Memory B cell (primary cell): ENCODE measurements at places on chromosomes 16 and 17.

DNA sequence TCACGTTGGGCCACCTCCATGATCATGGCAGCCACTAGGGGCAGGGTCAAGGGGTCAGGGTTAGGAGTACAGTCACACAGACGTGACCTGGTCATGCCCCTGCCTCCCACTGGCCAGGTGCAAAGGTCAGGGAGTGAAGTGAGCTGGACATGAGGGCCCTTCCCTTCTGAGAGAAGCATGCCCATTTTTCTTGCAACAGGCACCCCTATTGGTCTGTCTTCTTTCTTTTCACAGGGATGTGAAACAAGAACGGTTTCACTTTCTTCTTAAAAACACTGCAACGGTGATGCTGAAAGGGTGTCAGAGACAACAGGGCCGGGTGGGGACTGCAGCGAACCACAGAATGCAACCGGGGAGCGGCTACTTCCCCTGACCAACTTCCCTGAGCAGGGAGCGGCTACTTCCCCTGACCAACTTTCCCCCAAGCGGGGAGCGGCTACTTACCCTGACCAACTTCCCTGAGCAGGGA, 52.1 kb upstream of the DOC2B start:
- no peak for DNase-seq

- peak; percentile 66 for DNase-seq
Measured at GRCh38 chr16:30615358-30616091, 5.3 kb upstream of the ZNF689 start.

DNA sequence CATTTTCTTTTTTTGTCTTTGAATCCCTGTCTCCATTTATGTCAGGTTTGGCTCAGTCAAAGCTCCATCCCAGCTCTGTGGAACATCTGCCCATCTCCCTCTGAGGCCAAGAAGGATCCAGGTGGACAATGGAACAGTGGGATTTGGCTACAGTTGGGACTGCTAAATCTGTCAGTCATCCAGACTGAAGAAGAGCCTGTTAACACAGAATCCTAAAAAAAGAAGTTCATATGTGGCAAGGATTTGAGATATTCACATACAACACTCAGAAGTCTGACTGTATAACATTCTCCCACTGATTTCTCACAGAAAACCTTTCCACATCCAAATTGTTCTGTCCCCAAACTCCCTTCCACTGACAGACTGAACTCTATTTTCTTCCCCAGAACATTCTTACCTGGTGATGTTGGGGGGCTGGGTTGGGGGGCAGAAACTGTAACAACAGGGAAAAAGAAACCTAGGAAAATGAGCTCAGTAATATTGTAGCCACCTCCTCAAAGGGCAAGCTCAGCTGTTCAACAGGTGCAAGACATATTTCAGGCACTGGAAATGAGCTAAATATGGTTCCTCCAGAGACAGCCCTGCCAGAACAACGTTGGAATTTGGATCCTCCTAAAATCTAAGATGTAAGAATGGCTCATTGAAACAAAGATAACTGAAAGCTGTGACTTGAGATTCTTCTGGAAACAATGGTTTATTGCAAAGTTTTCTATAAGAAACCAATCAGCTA, 301.5 kb upstream of the CDH5 start:
- DNase-seq: no peak

GRCh38 chr16:81816351-81816750, 37.3 kb downstream of the PLCG2 start:
- no peak for DNase-seq

DNA sequence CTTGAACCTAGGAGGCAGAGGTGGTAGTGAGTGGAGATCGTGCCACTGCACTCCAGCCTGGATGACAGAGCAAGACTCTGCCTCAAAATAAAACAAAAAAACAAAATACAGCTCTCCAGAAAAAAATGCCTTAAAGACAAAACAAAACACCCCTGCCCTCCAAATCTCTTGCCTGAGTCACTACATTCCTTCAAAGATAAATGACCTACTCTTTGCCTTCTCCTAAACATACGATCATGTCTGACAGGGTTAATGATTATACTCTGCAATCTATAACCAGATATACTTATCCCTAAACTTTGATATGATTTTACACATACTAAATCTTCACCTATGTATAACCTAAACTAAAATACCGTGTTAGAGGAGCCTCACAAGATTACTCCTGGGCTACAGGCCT, 1.4 kb upstream of the SETD6 start:
- DNase-seq: no peak

- no peak for DNase-seq
Measured at GRCh38 chr17:28412099-28412498, 6.1 kb upstream of the SLC46A1 start.

DNA sequence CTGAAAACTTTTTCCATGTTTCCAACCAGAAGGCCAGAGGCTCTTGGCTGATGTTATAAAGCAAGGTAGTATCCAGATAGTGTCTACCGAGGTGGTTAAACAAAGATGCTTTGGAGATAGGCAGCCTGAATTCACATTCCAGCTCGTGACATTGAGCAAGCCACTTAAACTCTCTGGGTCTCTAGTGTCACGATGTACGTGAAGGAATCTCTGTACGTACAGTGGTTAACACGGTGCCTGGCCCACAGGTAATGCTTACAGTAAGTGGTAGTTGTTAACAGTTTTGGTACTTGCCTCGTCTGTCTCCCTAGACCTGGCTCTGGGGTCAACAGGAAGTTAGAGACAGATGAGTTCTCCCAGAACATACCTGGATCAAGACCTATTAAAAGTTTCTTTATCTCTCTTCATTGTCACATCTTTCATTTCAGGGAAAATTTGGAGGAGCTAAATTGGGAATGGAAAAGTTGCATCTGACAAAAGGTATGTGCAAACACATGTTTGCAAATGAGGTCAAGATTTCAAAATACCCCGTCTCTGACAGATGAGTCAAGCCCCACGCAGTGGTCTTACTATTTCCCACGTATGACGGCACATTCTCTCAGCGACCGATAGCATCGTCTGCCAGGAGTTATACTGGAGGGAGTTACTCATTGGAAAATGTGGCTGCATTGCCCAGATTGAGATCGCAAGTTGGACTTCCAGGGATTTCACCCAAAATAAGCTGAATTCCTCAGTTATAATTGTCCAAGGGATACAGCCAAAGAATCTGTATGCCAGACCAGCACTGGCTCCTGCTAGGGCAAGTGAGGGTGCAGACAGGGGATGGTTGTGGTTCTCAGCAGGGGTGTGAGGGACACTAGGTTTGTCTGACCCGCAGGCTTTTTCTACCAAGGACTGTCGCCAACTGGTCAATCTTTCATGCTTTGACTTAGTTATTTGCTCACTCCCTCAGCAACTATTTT, 18.9 kb upstream of the MYH10 start:
- no peak for DNase-seq

GRCh38 chr17:19238167-19238505, 970 bp downstream of the EPN2 start:
- DNase-seq: peak; percentile 5

GRCh38 chr17:56389356-56389755, 204.1 kb upstream of the NOG start:
- DNase-seq: no peak

DNA sequence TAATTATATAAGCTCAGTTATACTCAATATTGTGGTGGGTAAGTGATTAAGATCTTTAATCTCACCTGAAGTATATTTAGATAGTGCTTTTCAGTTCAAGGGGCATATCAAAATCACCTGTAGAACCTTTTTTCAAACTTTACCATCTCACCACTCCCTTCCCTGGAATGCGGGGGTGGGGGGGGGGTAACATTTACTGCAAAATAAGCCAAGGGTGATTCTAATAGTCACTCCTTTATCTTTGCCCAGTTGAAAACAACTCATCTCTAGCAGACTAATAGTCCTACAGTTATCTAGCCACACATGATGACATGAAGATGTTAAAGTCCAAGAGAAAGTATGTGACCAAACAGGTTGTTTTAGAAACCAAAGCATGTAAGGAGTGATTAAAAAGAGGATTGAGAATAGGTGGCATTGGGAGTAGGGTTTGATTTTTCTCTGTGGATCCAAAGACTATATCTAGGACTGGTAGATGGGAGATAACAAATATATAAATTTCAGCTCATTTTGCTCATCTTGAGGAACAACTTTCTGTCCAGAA, 21.5 kb downstream of the LPCAT2 start:
- no peak for DNase-seq

GRCh38 chr17:63987221-63988126, 10.7 kb upstream of the PRR29 start:
- DNase-seq: no peak

- DNase-seq: no peak
Measured at GRCh38 chr16:50244140-50244503, 22.2 kb upstream of the ADCY7 start.

GRCh38 chr17:17416007-17416399, 60.8 kb upstream of the MED9 start:
- no peak for DNase-seq

DNA sequence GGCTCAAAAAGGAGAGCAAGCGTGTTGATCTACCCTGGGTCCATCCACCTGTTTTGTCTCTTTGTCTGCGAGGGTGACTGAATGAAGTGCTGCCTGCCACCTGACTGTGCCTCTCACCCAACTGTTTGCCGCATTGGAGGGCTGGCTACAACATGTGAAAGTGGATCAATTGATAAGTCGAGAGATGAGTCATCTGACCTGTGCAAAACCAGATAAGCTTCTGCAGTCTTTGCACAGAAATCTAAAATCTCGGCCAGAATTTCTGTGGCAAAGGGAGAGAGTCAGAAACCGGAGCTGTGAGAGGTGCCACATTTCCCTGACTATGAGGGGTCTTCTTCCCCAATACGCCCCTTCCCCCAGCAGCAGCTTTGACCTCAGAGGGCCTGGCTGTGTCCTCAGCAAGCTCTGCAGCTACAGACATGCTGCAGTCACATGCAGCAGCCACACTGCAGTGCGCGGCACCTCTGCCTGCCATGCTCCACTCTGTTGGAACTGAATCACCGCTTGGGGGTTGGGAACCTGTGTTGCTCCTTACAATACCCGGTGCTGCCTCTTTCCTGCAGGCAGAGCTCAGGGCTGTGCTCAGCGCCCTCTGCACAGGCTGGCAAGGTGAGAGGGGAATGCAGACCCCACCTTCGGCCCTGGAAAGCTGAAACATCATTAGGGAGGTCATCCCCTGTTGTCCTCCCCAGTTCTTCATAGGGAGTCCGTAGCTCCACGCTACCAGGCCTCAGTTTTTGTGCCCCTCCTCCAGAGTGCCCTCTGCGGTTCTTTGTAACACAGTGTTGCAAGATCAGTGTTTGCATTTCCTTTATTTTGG, 16.2 kb upstream of the HAS3 start:
- DNase-seq: no peak

DNA sequence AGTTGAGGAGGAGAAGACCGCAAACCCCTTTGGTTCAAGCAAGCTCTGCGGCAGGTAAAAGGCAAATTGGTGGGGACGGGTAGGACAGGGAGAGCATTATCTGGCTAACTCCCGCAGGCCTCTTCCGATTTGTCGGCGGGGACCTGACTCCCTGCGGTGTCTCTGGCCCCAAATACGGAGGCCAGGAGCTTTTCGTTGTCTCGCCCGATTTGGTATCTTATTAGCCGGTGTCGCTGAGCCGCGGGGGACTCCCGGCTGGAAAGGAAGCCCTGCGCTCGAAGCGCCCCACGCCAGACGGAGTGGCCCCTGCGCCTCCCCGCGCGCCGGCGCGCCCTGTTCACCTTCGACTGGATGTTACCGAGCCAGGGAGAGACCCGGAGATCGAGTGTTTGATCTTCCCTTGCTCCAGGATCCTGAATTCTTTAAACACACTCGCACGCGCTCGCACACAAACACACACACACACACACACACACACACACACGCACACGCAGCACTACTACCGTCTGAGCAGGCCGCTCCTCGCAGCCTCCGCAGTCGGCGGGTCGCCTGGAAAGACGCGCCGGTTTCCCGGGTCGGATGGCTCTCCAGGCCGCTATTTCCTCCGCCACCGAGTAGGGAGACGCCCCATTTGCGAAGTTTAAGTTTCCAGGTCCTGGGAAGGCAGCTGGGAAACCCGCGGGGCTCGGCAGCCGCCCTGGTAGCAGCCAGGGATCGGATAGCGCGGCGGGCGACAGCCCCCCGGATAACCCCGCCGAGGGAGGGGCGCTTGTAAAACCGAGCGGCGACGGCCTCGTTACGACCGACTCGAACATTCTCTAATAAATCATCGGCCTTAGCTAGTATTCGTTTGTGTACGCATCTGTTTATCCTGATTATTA, 3.3 kb downstream of the PRAC1 start:
- DNase-seq: no peak

- DNase-seq: no peak
Measured at GRCh38 chr16:65500919-65501318, 379.1 kb upstream of the CDH11 start.

GRCh38 chr16:83247767-83248372, 559.9 kb upstream of the HSBP1 start:
- no peak for DNase-seq

- DNase-seq: no peak
Measured at GRCh38 chr17:42674755-42675347, 1.9 kb downstream of the PLEKHH3 start.

- no peak for DNase-seq
Measured at GRCh38 chr17:78805301-78805700, 23.2 kb upstream of the CYTH1 start.

DNA sequence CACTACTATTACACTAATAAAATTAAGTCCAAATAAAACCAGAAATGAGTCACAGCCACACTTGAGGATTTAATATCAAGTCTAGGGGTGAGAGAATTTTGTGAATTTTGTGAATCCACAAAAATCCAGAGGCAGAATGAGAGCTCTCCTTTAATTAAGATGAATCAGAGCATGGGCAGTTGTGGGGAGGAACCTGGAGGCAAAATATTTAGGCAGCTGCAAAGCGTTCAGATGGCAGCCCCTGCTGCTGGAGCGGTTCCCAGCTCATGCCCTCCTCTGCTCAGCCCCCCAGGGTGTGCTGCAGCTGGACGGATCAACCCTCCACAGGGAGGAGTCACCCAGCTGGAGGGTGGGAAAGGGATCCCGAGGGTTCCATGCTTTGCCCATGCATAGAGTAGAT, 43.4 kb upstream of the IRX6 start:
- no peak for DNase-seq

GRCh38 chr17:3813171-3813570, 12.2 kb upstream of the ITGAE start:
- DNase-seq: no peak

DNA sequence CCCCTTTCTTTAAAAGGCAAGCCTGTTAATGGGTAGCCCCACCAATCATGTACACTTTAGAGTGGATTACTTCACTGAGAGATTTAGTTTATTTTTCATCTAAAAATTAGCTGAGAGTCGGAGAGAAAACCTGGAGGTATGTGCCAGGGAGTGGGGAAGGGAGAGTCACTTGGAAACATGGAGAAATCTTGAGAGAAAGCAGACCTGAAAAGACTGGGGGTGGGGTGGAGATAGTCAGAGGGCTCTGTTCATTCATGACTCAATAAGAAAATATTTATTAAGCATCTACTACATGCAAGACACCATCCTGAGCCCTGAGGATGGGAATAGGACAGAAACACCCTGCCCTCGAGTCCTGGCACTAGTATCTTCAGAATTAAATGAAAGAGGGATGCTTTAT, 27.4 kb upstream of the RCVRN start:
- DNase-seq: no peak

- no peak for DNase-seq
Measured at GRCh38 chr17:65401561-65401960, 159.9 kb downstream of the AXIN2 start.

- DNase-seq: no peak
Measured at GRCh38 chr17:13735861-13736260, 134.1 kb upstream of the HS3ST3A1 start.

- DNase-seq: no peak
Measured at GRCh38 chr16:78976212-78976611, 624.3 kb downstream of the MAF start.
